ENCODE measurements at places on chromosomes 13 and 19.

DNA sequence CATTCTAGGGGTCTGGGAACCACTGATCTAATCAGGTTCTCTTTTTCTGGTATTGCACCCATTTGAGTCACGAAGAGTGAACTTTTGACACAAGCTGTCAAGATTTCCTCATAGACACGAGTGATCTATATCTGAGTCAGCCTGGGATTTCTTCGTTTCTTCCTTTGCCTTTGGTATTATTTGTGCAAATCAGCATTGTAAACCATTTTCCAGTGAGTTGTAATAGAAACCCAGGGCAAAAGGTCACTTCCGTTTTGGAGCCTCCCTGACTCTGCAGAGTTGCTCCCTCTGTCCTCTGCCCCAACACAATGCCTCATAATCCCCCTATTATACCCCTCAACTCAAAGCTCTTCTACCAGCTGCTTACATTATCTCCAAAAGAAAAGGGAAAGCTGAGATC is 615.1 kb downstream of the EFNB2 start:
- no peak for DNase-seq

DNA sequence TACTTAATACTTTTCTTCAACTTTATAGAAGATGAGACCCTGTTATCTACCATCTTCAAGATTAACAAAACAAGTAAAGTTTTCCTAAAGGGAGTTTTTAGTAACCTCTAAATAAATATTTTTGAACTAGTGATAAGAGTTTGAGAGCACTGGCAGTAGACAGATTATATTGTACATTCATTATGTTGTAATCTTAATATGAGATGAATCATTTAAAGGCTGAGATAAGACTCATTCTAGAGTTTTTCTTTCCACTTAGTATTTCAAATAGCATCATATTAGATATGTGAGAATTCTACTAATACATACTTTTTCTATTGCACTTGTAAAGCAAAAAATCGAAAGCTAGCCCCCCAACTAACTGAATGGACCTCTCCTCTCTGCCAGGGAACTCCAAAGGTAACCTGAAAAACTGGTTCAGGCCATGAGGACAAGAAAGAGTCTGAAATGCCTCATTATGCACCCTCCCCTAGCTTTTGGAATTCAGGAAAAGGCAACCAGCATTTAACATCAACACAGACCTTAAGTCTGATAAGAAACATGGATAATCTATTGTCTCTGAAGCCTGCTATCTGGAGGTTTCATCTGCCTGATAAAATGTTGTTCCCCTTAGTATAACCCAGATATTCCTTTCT is 875.4 kb upstream of the SLC10A2 start:
- no peak for DNase-seq

- no peak for DNase-seq
These were observed 18.6 kb downstream of the ANKRD24 start for GRCh38 chr19:4200940-4201542.

DNA sequence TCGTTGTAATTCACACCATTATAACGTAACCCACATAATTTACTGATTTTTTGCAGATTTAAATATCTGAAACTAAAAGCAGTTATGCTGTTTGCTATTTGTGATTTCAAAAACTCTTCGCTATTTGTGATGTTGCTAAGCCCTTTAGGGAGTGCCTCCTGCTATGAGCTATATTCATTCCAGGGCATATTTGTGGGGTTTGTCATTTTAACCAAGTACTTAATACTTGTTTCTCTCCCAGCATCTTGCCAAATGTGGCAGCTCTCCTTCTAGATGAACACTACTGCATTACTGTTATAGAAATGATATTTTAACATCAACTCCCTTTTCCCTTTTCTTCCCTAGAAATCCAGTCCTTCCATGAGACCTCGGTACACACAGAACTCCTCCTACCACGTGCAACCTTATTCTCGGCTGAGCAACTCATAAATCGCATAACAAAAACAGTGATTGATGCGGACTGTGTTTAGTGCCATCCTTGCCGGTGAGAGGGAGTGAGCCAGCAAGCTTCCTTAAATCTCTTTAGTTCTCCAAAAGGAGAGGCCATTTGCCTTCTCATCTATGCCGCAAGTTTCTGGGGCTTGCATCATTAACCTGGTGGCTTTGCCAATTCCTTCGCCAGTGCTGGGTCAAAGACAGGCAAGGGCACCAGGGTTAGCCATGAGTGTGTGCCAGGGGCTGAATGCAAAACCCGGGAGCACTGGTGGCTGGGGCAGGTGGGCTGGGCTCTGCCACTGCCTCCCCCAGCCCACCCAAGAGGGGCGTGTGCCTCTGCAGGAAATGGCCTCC is 33.4 kb downstream of the RFX2 start:
- no peak for DNase-seq

GRCh38 chr19:45526143-45526542 is 18.9 kb downstream of the VASP start:
- no peak for DNase-seq

GRCh38 chr19:27906081-27906480 is 1306.9 kb downstream of the UQCRFS1 start:
- DNase-seq, result no peak

Measured in NCI-H1436 (cell line).